ENCODE measurements at places on chromosomes 3 and 15.

DNA sequence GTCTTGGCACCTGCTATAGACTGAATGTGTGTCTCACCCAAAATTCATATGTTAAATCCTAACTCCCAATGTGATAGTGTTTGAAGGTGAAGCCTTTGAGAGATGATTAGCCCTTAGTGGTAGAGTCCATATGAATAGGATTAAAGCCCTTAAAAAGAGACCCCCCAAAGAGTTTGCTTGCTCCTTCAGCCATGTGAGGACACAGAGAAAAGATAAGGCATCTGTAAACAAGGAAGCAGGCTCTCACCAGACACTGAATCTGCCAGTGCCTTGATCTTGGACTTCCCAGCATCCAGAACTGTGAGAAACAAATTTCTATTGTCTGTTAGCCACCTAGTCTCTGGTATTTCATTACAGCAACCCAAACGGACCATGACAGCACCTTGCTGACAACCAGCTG lies 16.6 kb downstream of the KPNA1 start:
- DNase-seq, result no peak

DNA sequence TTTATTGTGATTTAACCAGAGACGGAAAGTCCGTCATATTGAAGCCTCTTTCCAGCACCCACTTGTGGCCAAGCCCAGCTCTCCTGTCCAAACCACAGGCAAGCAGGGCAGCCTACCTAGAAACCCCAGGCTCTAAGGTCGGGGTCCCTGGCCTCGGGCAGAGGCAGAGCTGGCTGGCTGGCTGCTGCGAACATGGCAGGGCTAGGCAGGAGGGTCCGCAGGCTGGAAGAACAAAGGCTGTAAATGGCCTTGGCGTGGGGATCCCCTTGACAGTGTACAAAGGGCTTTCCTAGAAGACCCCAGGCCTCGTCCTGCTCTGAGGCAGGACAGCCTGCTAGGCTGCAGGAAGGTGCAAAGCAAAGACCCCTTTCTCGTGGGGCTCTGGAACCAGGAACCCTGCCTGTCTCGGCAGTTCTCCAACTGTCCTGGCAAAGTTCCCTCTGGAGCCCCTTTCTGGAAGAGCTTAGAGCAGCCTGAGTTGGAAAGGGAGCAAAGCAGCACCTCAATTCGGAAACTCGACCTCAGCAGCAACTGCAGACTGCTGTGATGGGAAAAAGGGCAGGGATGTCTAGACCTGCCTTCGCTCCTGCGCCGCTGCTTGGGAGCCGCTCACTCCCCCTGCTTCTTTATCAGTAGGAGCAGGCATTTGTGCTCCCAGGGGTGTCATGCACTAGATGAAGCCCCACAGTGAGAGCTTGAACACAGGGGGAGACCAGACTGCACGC lies 8.5 kb downstream of the CALML4 start:
- no peak for DNase-seq

GRCh38 chr3:172065967-172066762 lies 26.8 kb downstream of the FNDC3B start:
- DNase-seq, result peak; percentile 23

- DNase-seq, result no peak
Observed at GRCh38 chr3:127802606-127803005, 19.7 kb downstream of the MGLL start.

GRCh38 chr15:63892794-63893441 lies 59.2 kb upstream of the HERC1 start:
- DNase-seq, result no peak

DNA sequence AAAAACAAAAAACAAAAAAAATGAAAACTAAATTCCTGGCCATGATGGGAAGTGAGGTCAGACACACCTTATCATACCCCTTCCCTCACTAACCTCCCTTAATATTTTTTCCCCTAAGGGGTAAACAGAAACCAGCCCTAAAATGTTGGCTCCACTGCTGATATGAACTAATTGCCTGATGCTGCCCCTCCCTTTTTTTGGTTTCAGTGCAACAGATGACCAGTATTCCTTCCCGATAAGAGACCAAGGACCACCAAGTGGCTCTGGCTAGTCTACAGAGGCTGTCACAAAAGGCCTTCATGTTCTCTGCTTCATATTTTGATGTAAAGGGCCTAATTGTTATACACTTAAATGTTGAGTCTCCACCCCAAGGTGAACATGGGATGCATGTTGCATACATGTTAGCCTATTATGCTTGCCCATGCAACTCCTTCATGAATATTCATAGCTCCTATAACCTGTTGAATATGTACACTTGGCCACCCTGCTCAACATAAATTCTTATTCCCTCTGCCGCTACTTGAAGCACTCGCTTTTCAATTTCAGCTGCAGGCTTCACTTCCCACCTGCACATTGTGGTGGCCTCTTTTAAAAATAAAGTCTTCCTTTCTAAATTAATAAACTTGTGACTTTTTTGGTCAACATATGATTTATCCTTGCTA lies 12.3 kb upstream of the STAC start:
- no peak for DNase-seq

DNA sequence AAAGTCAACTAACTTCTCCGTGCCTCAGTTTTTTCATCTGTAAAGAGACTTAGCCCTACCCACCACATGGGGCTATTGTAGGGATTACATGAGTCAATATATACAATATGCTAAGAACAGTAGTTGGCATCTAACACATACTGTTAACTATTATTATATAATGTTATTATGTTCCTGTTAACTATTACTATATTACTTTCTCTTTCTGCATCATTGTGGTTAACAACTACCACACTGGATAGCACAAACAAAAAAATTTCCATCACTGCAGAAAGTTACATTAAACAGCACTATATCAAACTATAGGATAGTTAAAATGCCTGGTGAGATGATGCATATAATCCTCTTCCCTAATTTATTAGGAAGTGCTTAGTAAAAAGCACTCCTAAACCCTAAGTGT lies 23.7 kb downstream of the STAG1 start:
- no peak for DNase-seq

- no peak for DNase-seq
Observed at GRCh38 chr15:96535148-96535547, 204.6 kb downstream of the NR2F2 start.

GRCh38 chr15:36773698-36774097 lies 194.3 kb downstream of the CDIN1 start:
- DNase-seq, result no peak

DNA sequence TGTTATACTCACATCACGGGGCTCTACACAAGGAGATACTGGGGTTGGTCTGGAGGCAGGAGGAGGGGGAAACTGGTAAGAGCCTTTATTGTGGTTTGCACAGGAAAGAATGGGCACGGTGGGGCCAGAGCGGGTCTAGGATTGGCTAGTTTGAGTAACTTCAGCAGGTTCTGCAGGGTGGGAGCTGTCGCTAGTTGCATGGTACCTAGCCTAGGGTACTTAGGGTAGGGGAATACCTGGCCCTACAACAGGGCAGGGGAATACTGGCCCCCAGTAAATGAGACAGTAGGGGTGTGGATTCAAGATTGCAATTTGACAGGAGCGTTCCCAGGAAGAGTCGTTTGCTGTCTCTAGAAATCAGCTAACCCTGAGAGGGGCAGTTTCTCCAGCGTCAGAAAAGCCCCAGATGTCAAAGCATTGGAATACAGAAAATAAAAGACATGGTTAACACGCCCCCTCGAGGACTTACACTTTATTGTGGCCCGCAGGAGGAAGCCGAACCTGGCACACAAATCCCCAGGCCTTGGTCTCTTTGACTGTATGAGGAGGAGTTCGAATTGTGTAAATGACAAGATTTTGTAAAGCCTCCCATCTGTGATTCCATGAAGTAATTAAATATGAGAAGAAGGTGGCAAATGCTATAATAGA lies 32.0 kb downstream of the ST8SIA2 start:
- no peak for DNase-seq

GRCh38 chr15:84762840-84763572 lies 14.6 kb downstream of the ZNF592 start:
- no peak for DNase-seq
